Adrenal gland (tissue), 19 donors: ENCODE measurements at places on chromosomes 1 and 21. TPM values are rescaled to one million over a fixed set of nuclear protein-coding genes. Genes with fewer than 3 reads are reported as not detected.

The C8A gene
- total RNA-seq = not detected

The HSD3B2 gene
- 3,598 TPM for total RNA-seq

The NMNAT2 gene
- total RNA-seq = 1.8 TPM

The TIE1 gene
- total RNA-seq = 26.6 TPM

The HMGN1 gene
- 134 TPM for total RNA-seq

The MYOG gene
- total RNA-seq = not detected

The STUM gene
- not detected for total RNA-seq

The CFH gene
- total RNA-seq = 66.9 TPM

- H3K27ac ChIP-seq = no peak overlapping the region
- no peaks in the 10 kb centered on the region for H3K4me1 ChIP-seq
These were observed 91.4 kb downstream of the OLFM3 start for GRCh38 chr1:101905283-101905835.

- no peak overlapping the region for H3K27ac ChIP-seq
- DNase-seq = peak; percentile 63
- H3K36me3 ChIP-seq = no peaks in the 10 kb centered on the region
- no peak overlapping the region for H3K4me3 ChIP-seq
- H3K4me1 ChIP-seq = no peaks in the 10 kb centered on the region
- no peaks in the 10 kb centered on the region for H3K27me3 ChIP-seq
These were observed 10.7 kb downstream of the RAB42 start for GRCh38 chr1:28602536-28603439.

- H3K27ac ChIP-seq = no peak overlapping the region
- DNase-seq = no peak
- H3K27me3 ChIP-seq = no peaks in the 10 kb centered on the region
- no peaks in the 10 kb centered on the region for H3K36me3 ChIP-seq
These were observed 82.1 kb upstream of the ARHGAP29 start for GRCh38 chr1:94319319-94320102.

DNA sequence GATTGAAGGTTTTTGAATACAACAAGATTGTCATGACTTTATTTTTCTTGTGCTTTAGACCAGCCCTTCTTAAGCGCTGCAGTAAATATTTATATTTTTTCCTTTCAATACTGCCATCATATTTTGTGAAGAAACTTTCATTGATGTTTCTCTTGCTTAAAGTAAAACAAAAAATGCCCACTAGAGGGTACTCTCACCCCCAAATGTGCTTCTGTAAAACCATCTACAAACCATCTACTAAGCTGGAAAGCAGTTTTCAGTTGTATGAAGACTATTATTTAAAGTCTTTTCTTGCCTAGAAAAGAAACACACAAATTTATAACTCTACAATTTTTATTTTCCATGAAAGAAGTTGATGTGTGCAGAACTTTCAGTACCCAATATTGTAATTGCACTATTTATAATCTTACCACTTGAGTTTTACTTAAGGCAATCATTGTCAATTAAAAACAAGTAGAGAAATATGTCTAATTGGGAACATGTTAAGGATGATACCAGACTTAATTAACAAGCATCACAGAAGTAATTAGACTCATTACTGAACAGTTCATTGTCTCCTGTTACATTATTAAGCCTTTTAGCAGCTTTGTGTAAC lies 10.7 kb downstream of the LEPR start:
- H3K27me3 ChIP-seq = no peaks in the 10 kb centered on the region
- no peaks in the 10 kb centered on the region for H3K36me3 ChIP-seq
- peaks cover 14% of the 10 kb centered on the region for H3K4me1 ChIP-seq
- no peak for DNase-seq
- H3K27ac ChIP-seq = no peak overlapping the region

GRCh38 chr1:210377731-210378333 lies 49.1 kb downstream of the HHAT start:
- H3K36me3 ChIP-seq = no peaks in the 10 kb centered on the region
- peaks cover 14% of the 10 kb centered on the region for H3K4me1 ChIP-seq

GRCh38 chr1:69459244-69459643 lies 108.5 kb upstream of the LRRC7 start:
- H3K27me3 ChIP-seq = no peaks in the 10 kb centered on the region
- H3K27ac ChIP-seq = no peak overlapping the region
- no peaks in the 10 kb centered on the region for H3K36me3 ChIP-seq
- no peak for DNase-seq
- no peak overlapping the region for H3K4me3 ChIP-seq
- H3K4me1 ChIP-seq = no peaks in the 10 kb centered on the region

GRCh38 chr21:46099476-46099875 lies 1.6 kb downstream of the COL6A2 start:
- no peaks in the 10 kb centered on the region for H3K4me1 ChIP-seq
- peaks cover 15% of the 10 kb centered on the region for H3K27me3 ChIP-seq
- no peak overlapping the region for H3K27ac ChIP-seq
- no peaks in the 10 kb centered on the region for H3K36me3 ChIP-seq
- H3K4me3 ChIP-seq = no peak overlapping the region

DNA sequence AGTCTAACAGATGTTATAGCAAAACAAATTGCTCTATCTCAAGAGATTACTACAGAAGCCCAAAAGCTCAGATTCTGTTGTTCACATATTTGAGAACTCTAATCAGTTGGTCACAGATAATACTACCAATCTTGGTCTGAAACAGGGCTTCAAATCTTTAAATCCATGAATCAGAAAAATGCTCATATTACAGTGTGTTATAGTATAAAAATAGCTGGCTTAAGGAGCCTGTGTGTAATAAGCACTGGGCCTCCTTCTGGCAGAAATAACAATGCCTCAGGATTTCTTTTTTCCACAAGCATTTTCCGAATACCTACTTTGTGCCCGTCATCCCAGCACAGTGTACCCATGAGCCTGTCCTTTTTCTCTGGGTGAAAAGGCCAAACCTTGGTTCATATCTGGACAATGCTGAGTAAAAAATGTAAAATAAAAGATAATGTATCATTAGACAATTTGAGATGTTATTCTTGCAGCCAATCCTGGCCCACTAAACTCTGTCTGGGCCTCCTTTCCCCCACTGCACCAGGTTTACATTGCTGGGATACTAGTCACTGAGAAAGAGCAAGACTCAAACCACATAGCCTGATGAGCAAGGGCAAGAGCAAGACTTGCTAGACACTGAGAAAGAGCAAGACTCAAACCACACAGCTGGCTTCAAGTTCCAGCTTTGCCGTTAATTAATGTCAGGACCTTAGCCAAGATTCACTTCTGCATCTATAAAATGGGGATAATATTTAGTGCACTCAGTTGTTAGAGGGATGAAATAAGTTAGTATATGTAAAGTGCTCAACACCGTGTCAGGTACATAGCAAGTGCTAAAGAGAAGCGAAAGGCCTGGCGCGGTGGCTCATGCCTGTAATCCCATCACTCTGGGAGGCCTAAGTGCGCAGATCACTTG lies 17.0 kb upstream of the ADAR start:
- no peaks in the 10 kb centered on the region for H3K36me3 ChIP-seq
- H3K27me3 ChIP-seq = no peaks in the 10 kb centered on the region
- peaks cover 16% of the 10 kb centered on the region for H3K4me1 ChIP-seq
- no peak overlapping the region for H3K27ac ChIP-seq

DNA sequence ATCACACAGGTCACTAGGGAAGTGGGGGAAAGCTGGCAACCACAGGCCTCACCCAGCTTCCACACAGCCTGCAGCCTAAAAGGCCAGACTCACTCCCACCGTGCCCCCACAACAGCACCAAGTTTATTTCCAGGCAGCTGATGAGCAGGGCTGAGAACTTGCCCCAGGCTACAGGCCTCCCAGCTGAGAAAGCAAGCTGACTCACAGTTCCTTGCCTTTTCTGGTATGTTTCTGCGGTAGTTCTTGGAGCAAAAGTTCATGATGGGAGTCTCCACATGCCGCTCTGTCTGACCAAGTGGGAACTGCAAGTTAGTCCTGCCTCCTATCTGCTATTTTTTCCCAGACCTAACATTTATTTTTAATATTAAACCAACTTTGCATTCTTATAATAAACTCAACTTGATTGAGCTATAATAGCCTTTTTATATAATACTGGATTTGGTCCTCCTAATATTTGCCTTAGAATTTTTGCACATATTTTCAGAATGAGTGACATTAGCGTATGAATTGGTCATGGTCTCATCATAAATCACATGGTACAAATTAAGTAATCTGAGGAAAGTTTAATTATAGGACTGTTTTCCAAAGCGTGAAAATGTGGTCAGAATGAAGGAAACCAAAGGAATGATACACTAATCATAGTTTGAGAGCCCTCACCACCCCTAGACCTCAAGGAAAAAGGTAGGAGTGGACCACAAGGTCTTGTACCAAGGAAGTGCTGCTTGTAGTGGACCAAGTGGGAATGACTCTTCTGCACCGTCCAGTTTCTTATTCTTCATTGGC lies 30.7 kb downstream of the RPAP2 start:
- no peaks in the 10 kb centered on the region for H3K36me3 ChIP-seq
- H3K27ac ChIP-seq = no peak overlapping the region
- no peak for DNase-seq
- no peak overlapping the region for H3K4me3 ChIP-seq
- H3K4me1 ChIP-seq = no peaks in the 10 kb centered on the region

- no peaks in the 10 kb centered on the region for H3K36me3 ChIP-seq
- H3K4me3 ChIP-seq = no peak overlapping the region
- H3K27me3 ChIP-seq = no peaks in the 10 kb centered on the region
- no peak overlapping the region for H3K27ac ChIP-seq
- no peaks in the 10 kb centered on the region for H3K4me1 ChIP-seq
- DNase-seq = peak; percentile 63
These were observed 212.2 kb downstream of the LYPLAL1 start for GRCh38 chr1:219385787-219386427.

DNA sequence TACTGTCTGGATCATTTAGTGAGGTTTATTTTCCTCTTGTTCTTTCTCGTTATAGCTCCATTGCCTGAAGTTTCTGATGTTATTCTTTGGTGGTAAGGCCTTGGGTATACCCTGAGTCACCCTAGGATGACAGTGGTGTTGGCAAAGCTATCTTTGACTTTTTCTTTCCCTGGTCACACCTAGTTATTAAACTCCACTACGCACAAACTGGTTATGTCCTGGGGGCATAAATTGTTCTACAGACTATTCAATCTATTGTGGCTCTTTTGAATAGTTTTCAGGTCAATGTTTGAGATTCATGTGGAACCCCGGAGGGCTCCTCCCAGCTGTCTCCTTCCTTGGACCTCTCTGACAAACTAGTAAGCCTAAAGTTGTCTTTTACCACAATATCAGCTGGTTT lies 157.7 kb downstream of the SLC35F3 start:
- no peaks in the 10 kb centered on the region for H3K4me1 ChIP-seq
- no peak for DNase-seq
- no peaks in the 10 kb centered on the region for H3K36me3 ChIP-seq
- no peak overlapping the region for H3K27ac ChIP-seq

- H3K4me1 ChIP-seq = no peaks in the 10 kb centered on the region
- H3K4me3 ChIP-seq = no peak overlapping the region
- no peak overlapping the region for H3K27ac ChIP-seq
- H3K36me3 ChIP-seq = no peaks in the 10 kb centered on the region
These were observed 965.4 kb upstream of the TMPRSS15 start for GRCh38 chr21:19368944-19369343.
